ENCODE measurements at places on chromosomes 12 and 14.

DNA sequence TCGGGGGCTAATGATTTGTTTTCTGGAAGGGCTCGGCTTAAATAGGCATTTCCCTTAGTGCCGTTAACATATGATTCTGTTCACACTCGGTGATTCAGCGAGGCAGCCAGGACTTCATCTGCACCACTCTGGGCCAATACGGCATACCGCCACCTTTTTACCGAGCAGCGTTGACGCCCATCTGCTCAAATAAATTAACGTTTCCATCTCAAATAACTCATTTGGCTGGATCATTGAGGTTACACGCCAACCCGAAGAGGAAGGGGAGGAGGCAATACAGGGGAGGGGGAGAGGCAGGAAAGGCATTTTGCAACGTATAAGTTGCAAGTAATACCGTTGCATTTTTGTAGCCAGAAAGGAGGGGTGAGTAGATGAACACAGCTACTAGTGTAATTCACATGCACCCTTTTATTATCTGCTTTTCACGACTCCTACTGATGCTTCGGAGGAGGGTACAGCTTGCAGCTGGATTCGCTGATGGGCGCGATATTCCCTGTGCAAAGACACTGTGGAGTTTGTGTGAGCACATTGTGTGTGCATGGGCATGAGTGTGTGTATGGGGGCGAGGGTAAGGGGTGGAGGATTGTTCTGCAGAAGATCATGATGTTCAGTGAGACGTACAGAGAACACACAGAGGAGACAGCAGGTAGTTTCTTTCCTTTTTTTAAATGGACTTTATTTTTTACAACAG is 45.9 kb downstream of the MAP1LC3B2 start:
- no peak for DNase-seq

GRCh38 chr14:100900837-100901390 is 2.6 kb downstream of the RTL1 start:
- no peak for DNase-seq

DNA sequence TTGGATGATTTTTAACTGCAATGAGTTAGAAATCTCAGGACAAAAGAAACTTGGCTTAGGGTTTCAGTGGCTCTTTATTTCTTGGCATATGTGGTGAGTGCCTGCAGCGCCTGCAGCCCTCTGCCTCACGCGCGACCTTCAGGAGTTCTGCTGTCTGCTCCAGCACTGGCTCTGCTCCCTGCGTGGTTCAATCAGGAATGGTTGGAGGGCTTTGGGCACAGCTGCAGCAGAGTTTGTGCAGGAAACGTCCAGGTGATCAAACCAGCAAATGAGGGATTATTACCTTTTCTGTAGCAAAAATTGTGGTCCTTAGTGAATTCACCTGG is 19.8 kb downstream of the PPM1H start:
- no peak for DNase-seq

DNA sequence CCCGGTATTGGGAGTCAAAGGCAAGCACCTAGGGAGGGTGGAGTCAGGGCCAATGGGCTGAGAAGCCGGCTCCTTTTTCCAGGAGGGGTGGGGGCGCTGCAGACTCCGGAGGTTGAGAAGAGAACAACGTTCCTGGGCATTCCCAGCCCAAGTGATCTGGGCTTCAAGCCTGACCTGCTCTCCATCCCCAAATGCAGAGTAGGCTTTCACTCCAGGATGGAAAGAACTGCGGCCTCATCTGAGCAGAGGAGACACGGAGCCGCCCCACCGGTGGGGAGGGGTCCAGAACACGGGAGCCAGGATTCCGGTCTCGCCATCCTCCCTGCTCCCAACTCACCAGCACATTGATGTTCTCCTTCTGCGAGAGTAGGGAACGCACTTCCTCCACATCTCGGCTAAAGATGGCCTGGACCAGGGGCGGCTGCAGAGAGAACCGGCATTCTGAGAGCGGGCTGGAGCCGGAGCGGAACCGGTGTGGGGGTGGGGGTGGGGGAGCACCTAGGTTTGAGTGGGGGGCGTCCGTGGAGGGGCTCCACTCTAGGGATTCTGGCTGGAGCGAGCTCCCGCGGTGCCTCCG is 605 bp downstream of the ANKRD52 start:
- DNase-seq: no peak

GRCh38 chr14:101153691-101154090 is 250.2 kb upstream of the RTL1 start:
- no peak for DNase-seq
